ENCODE measurements at places on chromosomes 7 and 10. TPM values are rescaled to one million over a fixed set of nuclear protein-coding genes. Genes with fewer than 3 reads are reported as not detected.

The IMMP2L gene
- total RNA-seq, result 29.7 TPM

DNA sequence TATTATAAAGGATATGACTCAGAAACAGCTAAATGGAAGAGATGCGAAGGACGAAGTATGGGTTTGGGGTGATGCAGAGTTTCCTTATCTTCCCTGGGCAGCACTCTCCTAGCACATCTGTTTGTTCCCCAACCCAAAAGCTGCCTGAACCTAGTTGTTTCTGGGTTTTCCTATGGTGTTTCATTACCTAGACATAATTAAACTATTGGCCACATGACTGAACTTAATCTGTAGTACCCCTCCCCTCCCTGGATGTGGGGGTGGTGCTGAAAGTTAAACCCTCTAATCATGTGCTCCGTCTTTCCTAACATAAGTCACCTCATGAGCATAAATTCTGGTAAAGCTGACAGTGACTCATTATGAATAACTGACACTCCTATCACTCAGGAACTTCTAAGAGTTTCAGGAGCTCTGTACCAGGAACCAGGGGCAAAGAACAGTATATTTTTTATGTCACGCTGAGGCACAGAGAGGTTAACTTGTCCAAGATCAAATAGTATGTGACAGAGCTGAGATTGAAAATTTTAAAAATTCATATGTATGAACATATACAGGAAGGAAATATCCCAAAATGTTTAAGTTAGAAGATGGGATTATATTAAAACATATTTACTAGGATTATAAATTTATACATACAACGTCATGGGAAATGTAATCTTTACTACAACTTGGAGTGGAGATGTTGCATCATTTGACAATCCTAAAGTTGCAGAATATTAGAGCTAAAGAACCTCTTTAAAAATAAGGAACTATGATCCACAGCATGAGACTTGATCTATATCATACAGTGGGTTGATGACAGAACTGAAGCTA, 4.8 kb downstream of the STRIP2 start:
- DNase-seq, result no peak

DNA sequence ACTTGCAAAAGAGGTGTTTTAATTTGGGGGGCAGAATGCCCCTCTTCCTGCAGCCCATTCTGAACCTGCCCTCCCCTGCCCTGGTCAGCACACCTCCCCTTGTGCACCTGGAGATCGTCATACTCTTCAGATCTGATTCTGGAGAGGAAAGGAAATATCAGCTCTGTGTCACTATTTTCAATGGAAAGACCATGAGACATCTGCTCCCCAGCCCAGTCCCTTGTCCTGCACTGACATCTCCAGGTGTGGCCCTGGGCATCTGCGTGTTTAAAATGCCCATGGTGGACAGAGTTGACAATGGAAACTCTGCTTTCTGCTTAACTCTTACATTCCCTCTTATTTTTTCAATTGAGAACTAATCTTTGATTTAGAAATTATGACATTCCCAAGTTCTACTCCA, 41.6 kb upstream of the RASGEF1A start:
- DNase-seq, result no peak

DNA sequence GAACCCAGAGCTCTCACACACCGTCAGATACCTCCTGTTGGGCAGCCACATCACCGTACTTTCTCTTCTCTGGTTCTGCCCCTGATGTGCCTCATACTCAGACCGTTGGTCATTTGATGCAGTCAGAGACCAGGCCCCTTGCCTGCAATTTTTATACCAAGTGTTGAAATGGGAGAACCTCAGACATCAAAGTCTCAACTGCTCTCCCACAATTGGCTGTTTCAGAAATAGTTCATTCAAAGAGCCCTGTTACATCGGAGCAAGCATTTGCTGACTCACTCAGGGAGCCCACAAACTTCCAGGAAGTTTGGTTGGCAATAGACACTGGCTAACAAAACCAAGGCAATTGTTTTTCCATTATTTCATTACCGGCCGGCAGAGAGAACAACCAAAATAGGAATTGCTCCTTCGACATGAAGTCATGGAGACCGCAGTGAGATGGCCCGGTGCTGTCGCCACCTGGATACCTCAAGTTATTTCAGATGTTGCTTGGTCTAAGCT, 33.5 kb upstream of the ADAM12 start:
- no peak for DNase-seq

The JAKMIP3 gene
- 0.17 TPM for total RNA-seq

DNA sequence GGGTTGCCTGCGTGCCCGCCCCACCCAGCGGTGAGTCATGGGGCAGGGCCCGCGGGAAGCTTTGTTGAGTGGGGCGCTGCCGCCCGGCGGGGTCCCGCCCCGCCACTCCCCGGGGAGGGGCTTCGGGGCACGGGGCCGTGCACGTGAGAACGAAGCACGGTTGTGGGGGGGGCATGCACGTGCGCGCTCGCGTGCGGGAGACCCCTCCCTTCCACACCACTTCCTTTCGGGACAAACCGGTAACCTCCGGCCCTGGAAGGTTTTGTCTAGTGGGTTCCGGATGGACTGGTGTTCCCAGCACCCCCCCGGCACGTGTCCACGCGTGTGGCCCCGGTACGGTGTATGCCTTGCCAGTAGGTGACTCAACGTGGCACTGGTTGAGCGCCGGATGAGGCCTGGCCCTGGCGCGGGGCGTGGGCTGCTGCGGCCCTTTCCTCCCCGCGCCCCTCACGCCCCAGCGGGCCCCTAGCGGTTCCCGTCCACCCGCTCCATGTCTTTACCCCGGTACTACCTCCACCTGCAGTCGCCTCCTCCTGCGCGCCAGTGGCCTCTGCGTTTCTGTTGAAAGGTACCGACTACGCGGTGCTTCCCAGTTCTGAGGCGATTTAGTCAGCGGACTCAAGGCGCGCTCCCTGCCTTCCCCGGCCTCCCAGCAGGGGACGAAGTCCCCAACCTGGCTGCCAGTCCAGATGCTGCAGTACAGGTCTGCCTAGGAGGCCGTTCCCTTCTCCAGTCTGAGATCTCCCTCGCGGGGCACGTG, 3.1 kb downstream of the ADIRF start:
- DNase-seq, result peak; percentile 61

- no peak for DNase-seq
Observed at GRCh38 chr7:139589474-139589873, 66.0 kb downstream of the CLEC2L start.

DNA sequence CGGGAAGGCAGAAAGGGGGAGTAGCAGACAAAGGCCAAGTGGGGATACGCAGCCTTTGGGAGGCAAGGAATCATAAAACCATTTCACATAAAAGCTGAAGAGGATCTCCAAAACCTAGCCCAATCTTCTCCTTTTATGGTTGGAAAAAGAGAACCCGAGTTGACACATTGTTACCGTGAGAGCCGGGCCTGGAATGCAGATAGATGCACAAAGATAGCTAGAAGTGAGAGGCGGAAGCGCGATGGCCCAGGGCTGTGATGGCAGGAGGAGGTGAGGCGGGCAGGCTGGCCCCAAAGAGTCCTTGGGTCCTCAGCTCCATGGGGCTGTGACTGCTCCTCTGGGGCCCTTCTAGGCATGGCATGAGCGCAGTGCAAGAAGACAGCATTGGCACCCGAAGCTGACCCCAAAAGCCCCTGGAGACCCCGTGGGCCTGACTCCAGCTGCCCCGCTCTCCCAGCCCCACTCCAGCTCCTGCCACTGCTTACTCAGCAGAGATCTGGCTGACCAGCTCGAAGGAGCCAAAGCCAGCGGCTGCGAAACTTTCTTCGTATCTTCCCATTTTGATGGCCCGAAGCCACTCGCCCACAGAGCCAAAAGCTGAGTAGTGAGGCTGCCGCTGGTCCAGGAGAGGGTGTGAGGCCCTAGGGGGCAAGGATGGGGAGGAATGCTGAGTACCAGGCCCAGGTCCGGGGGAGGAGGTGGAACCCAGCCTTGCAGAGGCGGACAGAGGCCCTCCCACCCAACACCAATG, 22.5 kb downstream of the EPHB4 start:
- DNase-seq, result no peak

GRCh38 chr7:39091774-39092173, 114.1 kb downstream of the POU6F2 start:
- DNase-seq, result no peak

The UNCX gene
- total RNA-seq, result not detected

The FANK1 gene
- total RNA-seq, result 2.5 TPM

The MMRN2 gene
- total RNA-seq, result 1.6 TPM

DNA sequence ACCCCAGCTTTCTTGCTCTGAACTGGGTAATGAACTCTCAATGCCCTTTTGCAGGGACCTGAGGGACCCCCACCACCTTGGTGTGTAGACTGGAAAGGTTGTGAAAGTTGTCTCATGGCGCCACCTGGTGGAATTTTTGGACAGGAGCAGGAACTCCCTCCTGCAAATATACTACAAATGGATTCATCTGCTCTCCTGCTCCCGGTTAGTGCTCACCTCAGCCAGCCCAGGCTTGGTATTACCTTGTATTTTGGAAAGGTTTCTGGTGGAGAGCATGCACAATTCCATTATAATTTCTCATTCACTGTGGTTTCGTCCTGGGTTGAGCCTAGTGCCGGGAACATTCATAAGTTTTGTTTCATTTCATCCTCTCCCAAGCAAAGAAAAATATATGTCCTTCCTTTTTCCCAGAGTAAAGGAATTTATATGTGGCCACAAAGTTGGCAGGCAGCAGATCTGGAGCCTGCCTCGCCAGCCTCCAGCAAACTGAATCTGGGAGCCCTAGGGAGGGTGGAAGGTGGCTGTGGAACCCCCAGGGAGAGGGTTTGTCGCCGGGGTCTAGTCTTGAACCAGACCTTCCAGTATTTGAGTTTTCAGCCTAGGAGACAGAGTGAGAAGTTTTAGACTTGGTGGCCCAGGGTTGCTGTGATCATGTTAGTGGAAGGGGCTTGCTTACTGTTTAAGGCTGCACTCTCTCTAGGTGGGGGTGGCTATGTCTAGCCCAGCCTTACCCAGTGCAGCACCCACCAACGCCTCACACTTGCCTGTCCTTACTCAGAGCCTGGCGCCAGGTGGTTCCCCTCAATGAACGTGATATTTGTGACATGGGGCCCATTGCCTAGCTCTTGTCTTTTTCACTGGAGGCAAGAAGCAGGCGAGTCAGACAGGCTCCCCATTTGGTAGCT, 9.5 kb downstream of the FAM241B start:
- DNase-seq, result peak; percentile 54

DNA sequence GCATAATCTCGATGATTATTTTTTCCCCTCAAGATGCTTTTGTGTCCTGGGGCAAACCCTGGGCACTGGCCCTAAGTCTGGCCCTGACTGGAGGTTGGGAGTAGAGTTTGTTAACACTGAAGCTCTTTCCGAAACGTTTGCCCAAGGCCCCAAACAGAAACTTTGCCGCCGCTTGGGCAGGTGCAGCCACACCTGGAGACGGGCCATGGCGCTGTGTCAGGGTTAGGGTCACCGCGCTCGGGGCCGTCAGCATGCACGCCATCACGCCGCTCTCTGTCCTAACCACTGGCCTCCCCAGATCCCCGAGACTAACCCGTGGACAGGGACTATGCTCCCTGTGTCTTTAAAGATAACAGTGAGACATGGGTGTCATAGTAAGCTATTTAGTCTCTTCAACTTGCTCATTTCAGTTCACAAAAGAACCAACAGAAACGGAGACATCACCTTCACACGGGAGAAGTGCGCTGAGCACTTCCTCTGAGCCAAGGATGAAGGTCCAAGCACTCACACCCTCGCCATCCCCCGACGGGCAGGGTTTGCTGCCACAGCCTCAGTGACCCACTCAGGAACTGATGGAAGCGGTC, 85.3 kb upstream of the DIP2C start:
- DNase-seq, result no peak

The SPDYE2 gene
- not detected for total RNA-seq
